ENCODE measurements at places on chromosomes 3 and 15. TPM values are rescaled to one million over a fixed set of nuclear protein-coding genes. Genes with fewer than 3 reads are reported as not detected.

Gene BRPF1
- 10.4 TPM for total RNA-seq

Gene SIDT1
- 2.1 TPM for total RNA-seq

Gene PROK2
- 0.52 TPM for total RNA-seq

Gene CHL1
- 9.9 TPM for total RNA-seq

Gene HHLA2
- total RNA-seq, result not detected

Gene SNTN
- not detected for total RNA-seq

Gene SLC28A2
- total RNA-seq, result not detected

Gene RASL12
- 15.1 TPM for total RNA-seq

Gene CCR8
- not detected for total RNA-seq

Gene AP3B2
- total RNA-seq, result not detected

Gene CHRM5
- not detected for total RNA-seq

Gene CP
- total RNA-seq, result 1.0 TPM

Gene NXPE3
- 11.0 TPM for total RNA-seq

Gene ISLR
- total RNA-seq, result 85.6 TPM

Gene NR2F2
- 12.0 TPM for total RNA-seq

Gene GOLGA6L7
- not detected for total RNA-seq

Gene EFCAB12
- total RNA-seq, result not detected

Gene POC1A
- 2.6 TPM for total RNA-seq

Gene ATP13A5
- total RNA-seq, result not detected

Gene ROBO2
- 8.9 TPM for total RNA-seq

Gene ZDHHC19
- total RNA-seq, result not detected

Gene DAZL
- total RNA-seq, result not detected

Gene OXSR1
- total RNA-seq, result 20.9 TPM

Gene ARL14
- total RNA-seq, result not detected

Gene TBCCD1
- 14.6 TPM for total RNA-seq

Gene PRR20G
- not detected for total RNA-seq

Gene GALNT15
- total RNA-seq, result 3.7 TPM

Gene ADGRG7
- total RNA-seq, result not detected

Gene KLF15
- 2.6 TPM for total RNA-seq

Gene SYNPR
- not detected for total RNA-seq

Gene PLS1
- total RNA-seq, result not detected

Gene ZMYND10
- 0.52 TPM for total RNA-seq

Gene RGMA
- 5.7 TPM for total RNA-seq

Gene ALDH1L1
- total RNA-seq, result 2.6 TPM

Gene RPL39L
- 9.4 TPM for total RNA-seq

Gene GPR149
- total RNA-seq, result not detected

Gene GABRG3
- total RNA-seq, result under 0.01 TPM

Gene CCRL2
- 1.6 TPM for total RNA-seq

Gene PLCH1
- total RNA-seq, result 0.52 TPM

Gene IGF1R
- 25.6 TPM for total RNA-seq

Gene IP6K2
- 33.9 TPM for total RNA-seq

Gene SLC38A3
- total RNA-seq, result 0.52 TPM

Gene ZDHHC23
- total RNA-seq, result 1.0 TPM

Gene ATP8B4
- 15.1 TPM for total RNA-seq

Gene THSD4
- 15.7 TPM for total RNA-seq

Gene MYEF2
- total RNA-seq, result 3.7 TPM

Gene CLRN1
- not detected for total RNA-seq

Gene GUCA1C
- not detected for total RNA-seq

Gene GOLGA6D
- under 0.01 TPM for total RNA-seq

Gene NSUN3
- total RNA-seq, result 17.2 TPM

All from skeletal muscle tissue (tissue), 5 donors.